NCI-H187 (cell line): ENCODE measurements at places on chromosomes 5 and 9.

- no peak for DNase-seq
Observed at GRCh38 chr5:171201310-171201709, 107.7 kb upstream of the TLX3 start.

DNA sequence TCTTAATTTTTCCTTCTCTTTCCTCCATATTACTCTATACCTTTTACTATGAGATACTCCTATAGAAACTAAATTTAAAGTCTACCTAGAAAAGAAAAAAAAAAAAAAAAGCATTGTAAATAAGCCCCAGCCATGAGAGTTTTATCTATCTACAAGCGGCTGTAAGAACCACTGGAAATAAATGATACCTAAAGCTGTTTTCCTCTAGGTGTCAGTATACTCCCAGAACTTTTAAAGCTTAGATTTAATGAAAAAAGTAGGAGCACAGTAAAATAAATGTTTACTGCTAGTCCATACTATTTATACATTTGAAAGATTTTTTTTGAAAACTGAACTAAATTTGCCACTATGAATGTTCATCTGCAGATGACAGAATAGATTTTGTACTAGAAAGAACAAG lies 26.2 kb downstream of the TYRP1 start:
- no peak for DNase-seq

- DNase-seq, result no peak
Observed at GRCh38 chr5:129067745-129068144, 26.8 kb upstream of the ISOC1 start.

DNA sequence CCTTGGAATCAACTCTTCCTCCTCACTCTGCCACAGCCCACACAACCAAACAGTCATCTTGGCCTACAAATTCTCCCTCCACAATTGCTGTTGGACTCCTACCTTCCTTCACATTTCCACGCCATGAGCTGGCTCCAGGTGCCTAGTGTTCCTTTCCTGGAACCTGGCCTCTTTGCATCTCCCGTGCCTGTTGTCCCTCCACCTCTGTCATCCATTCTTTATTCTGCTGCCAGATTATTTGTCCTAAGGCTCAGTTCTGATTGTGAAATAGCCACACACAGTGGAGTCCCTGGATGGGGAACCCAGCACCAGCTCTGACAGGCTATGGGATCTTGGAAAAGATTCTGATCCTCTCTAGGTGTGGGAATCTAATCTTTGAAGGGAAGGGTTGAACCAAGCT lies 109.1 kb upstream of the ANKH start:
- no peak for DNase-seq
